Activated CD4-positive, alpha-beta T cell treated with anti-CD3 and anti-CD28 coated beads, Interleukin-2, amount 10 ng/mL, durations not matched to agents 7 days and 5 days (primary cell): ENCODE measurements at places on chromosomes 12 and 14. TPM values are rescaled to one million over a fixed set of nuclear protein-coding genes. Genes with fewer than 3 reads are reported as not detected.

The NKX2-8 gene
- not detected for total RNA-seq

The ADAM20 gene
- total RNA-seq, result 0.15 TPM

The TTC7B gene
- total RNA-seq, result 2.9 TPM

The GTF2A1 gene
- 46.9 TPM for total RNA-seq
